Tibial nerve (tissue), 4 donors: ENCODE measurements at places on chromosomes 3 and 15. TPM values are rescaled to one million over a fixed set of nuclear protein-coding genes. Genes with fewer than 3 reads are reported as not detected.

- H3K27ac ChIP-seq, result no peak overlapping the region
- no peak for DNase-seq
- no peaks in the 10 kb centered on the region for H3K4me1 ChIP-seq
- no peak overlapping the region for H3K4me3 ChIP-seq
Observed at GRCh38 chr15:31108836-31109235, 7.3 kb upstream of the TRPM1 start.

SOX14 gene
- not detected for total RNA-seq

SYNPR gene
- total RNA-seq, result not detected

AP3B2 gene
- 1.3 TPM for total RNA-seq

SMCO1 gene
- not detected for total RNA-seq

SAXO2 gene
- not detected for total RNA-seq

GOLGA8G gene
- not detected for total RNA-seq

DZIP1L gene
- 64.5 TPM for total RNA-seq

GCHFR gene
- total RNA-seq, result 24.5 TPM

CHRNA3 gene
- total RNA-seq, result not detected
